ENCODE measurements at places on chromosomes 3 and 15.

DNA sequence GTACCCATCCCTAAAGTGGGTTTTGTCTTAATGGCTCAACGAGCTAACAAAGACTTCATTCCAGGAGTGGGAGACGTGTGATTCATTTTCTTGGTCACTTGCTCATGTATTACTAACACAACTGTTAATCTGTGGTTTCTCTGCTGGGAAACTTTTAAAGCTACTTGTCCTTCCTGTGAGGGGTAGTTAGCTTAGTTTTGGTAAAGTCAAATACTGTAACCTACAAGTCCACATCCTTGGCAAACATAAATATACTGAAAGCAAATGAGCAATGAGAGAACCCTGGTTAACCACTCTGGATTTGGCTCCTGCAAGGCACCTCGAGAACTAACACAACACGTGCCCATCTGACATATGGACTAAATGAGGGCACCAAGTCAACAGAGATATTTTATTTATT lies 19.9 kb downstream of the NOX5 start:
- DNase-seq = no peak

GRCh38 chr15:80932989-80933388 lies 56.6 kb downstream of the MESD start:
- no peak for DNase-seq

- DNase-seq = no peak
These were observed 98.1 kb downstream of the CORO2B start for GRCh38 chr15:68676926-68677325.

- DNase-seq = no peak
These were observed 6.8 kb downstream of the IP6K1 start for GRCh38 chr3:49779358-49780079.

- no peak for DNase-seq
These were observed 164.9 kb upstream of the LRRN1 start for GRCh38 chr3:3634326-3634725.

- DNase-seq = no peak
These were observed 33.3 kb upstream of the CLASP2 start for GRCh38 chr3:33751336-33751735.

DNA sequence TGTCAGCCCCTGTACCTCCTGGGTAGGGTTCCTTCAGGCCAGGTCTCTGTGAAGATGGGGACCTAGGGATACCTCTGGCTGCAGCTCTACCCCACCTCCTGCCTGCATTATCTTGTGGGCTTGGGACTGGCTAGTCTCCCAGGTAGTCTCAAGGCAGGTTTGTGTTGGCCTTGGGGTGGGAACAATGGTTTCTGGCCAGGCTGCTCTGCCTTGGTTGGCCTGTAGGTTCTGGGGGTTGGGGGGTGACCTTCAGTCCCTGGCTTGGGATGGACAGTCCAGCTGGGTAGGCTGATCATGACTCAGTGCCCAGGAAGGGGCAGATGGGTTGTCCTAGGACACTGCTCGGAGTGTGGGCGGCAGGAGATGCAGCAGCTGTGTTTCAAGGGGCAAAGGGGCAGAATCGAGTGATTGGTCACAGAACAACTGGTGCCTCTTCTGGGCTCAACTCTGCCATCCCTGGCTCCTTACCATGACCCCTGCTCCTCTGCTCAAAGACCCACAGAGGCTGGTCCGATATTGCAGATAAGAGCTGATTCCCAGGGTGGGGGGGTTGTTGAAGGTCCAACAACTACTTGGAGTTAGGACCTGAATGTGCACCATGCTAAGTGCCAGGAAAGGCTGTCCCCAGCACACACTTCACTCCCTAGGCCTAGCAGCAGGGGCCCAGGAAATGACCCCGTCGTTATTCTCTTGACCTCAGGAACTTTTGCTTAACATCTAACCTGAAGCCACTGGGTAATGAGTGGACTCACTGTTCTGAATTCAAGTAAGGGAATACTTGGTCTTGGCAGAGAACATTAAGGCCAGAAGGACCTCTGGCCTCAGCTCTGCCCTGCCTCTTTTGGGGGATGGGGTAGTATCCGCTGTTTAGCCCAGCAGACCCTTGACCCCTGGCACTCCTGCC lies 18.1 kb upstream of the BSN start:
- DNase-seq = no peak

DNA sequence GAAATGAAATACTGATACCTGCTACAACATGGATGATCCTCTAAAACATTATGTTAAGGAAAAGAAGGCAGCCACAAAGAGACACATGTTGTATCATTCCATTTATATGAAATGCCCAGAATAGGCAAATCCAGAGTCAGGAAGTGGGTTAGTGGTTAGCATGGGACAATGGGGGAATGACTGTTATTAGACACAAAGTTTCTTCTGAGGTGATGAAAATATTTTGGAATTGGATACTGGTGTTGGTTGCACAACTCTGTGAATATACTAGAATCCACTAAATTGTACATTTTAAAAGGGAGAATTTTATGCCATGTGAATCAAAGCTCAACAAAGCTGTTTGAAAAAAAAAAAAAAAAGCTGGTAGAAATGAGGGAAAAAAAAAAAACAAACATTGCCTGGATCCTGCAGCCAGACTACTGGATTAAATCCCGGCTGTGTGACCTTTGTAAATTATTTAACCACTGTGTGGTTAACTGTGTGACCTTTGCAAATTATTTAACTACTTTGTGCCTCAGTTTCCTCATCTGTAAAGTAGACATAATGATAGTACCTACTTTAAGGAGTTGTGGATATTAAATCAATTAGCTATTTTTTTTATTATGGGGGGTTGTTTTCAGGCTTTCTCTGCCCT lies 75.6 kb upstream of the PRICKLE2 start:
- DNase-seq = no peak

DNA sequence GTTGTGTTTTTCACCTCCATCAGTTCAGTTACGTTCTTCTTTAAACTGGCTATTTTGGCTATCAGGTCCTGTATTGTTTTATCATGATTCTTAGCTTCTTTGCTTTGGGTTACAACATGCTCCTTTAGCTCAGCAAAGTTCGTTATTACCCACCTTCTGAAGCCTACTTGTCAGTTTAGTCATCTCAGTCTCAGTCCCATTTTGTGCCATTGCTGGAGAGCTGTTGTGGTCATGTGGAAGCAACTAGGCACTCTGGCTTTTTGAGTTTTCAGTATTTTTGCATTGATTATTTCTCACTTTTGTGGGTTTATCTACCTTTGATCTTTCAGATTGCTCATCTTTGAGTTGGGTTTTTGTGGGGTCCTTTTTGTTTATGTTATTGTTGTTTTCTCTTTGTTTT lies 151.3 kb downstream of the CFAP20DC start:
- no peak for DNase-seq

- DNase-seq = no peak
These were observed 59.4 kb upstream of the TRIM71 start for GRCh38 chr3:32758375-32758753.

- DNase-seq = no peak
These were observed 352.6 kb downstream of the PDCD6IP start for GRCh38 chr3:34150992-34151391.

- DNase-seq = no peak
These were observed 384.9 kb upstream of the ROBO1 start for GRCh38 chr3:80152692-80153091.

GRCh38 chr15:41659855-41660234 lies 360 bp upstream of the MGA start:
- DNase-seq = no peak

- DNase-seq = no peak
These were observed 210.5 kb downstream of the DOCK3 start for GRCh38 chr3:50885070-50885850.

DNA sequence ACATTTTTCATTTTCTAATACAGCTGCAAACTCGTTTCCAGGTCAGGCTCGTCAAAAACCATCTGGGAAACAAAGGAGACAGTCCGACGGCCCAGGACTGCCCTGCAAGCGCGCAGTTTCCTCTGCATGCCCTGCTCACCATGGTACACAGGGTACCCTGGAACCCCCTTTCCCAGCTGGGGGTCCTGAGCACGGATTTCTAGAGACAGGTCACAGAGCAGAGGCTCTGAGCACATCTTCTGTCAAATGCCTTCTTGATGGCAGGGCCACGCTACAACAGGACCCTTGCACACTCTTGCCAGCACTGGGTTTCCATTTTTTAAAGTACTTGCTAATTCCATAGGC lies 8.1 kb downstream of the ZXDC start:
- DNase-seq = no peak

- no peak for DNase-seq
These were observed 140.5 kb downstream of the FNDC3B start for GRCh38 chr3:172179680-172180399.

GRCh38 chr15:58247855-58248842 lies 110.0 kb downstream of the AQP9 start:
- no peak for DNase-seq

DNA sequence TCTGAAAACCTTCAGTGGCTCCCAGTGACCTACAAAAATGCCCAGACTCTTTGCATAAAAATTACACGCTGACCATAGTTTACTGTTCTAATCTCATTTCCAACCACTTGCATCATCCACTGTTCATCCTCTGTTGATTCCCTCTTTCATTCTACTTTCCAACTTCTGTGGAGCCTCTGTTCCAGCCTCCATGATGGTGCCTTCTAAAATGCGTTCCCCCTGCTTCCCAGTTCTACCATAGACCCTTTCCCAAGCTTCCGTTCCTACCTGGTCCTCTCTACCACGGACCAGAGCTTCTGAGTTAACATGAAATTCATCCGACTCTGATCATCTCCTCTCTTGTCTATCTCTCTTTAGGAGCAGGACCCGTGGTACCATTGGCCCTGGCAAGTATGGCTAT lies 127.0 kb downstream of the THSD4 start:
- no peak for DNase-seq

GRCh38 chr3:118526758-118527513 lies 507.7 kb downstream of the IGSF11 start:
- no peak for DNase-seq

- no peak for DNase-seq
These were observed 70.7 kb upstream of the UBE2E1 start for GRCh38 chr3:23735062-23735461.

GRCh38 chr3:72085036-72085435 lies 300.1 kb upstream of the PROK2 start:
- DNase-seq = no peak

- no peak for DNase-seq
These were observed 159.3 kb downstream of the WDR76 start for GRCh38 chr15:43985976-43986680.

DNA sequence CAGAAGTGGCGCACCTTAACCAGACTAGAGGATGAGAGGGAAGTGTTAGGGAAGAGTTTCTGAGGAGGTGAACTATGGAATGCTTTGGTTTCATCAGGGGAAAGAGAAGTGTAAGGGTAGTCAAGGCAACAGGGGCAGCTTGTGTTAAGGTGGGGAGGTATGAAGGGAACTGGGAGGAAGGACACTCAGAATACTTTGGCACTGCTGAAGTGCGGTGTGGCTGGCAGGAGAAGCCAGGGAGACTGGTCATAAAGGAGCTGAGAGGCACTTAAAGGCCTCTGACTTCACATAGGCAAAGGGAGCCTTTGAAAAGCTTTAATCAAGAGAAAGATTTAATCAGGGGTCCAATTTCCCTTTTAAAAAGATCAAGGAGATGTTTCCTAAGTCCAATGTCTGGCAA lies 129.0 kb downstream of the ERC2 start:
- no peak for DNase-seq

GRCh38 chr15:68410466-68411342 lies 21.3 kb downstream of the ITGA11 start:
- DNase-seq = no peak

DNA sequence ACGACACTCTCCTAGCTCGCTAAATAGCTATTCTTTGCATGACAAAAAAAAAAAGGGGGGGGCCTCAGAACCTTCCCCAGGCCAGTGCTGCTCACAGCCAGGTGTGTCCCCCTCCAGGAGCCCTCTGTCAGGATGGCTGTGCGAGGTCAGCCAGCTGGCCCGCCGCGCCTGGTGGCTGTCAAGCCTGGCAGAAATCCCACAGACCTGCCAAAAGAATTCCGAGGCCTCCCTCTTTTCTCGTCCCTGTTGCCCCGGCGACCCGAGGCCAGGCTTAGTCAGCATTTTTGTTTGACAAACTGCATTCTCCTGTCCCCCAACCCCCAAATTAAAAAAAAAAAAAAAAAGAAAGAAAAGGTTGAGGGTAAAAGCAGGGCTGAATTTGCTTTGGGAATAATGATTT lies 61.9 kb downstream of the TM4SF4 start:
- no peak for DNase-seq

DNA sequence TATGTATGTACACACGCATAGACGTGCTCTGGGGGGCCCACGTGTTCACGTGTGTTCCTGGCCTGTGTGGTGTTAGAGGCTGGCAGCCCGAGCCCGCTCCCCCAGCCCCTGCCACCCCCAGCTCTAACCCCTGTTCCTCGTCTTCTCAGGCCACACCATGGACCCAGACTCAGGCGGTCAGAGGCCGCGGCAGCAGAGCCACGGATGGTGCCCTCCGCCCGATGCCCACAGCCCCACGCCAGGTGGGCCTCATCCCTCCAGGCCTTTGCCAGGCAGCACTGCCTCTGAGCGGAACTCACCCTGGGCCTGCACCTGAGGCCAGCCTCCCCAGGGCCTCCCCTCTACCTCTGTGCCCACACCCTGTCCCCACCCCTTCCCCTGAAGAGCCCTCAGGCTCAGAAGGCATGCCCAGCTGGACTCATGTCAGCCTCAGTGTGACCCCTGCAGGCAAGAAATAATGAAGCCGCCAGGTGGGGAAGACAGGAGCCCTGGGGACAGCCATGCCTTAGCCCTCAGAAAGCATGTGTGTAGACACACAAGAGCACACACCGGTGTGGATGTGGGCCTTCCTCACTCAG lies 16.4 kb upstream of the GNAT1 start:
- no peak for DNase-seq

GRCh38 chr3:71441925-71442651 lies 141.4 kb downstream of the FOXP1 start:
- no peak for DNase-seq

DNA sequence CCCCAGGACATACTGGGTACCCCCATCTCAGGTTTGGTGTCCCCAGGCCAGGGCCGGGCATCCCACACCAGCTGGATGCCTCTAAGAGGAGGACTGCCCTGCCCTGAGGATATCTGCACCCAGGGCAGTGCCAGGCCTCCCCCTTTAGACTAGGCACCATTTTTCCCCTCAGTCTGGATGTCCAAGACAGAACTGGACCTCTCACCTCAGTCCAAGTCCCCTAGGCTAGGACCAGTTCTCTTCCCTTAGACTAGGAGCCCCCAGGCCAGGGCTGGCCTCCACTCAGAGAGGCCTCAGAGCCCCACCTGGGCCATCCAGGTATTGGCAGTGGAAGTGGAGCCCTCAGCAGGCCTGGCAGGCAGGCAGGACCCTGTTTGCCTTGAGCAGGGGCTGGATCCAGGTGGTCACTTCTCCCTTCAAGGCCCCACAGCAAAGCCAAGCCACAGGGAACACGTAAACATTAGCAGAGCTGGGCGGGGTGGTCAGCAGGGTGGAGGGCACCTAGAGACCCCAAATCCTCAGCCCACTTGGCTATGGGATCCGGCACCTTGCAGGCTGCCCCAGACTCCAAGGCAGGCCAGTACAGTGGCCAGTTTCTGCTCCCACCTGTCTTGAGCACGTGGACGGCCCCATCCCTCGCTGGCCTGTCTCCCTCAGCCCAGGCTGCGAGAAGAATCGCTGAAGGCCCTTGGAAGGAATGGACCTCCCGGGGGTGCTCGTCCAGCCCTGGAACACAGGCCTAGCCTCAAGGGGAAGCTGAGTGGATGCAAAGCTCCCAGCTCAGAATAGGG lies 28.3 kb downstream of the PTH1R start:
- no peak for DNase-seq

- no peak for DNase-seq
These were observed 93.4 kb downstream of the KCNMB2 start for GRCh38 chr3:178629430-178630178.

- DNase-seq = no peak
These were observed 79.8 kb downstream of the EPHB1 start for GRCh38 chr3:134874737-134875413.

Measured in naive thymus-derived CD8-positive, alpha-beta T cell (primary cell).